Esophagus mucosa (tissue), 1 donor: ENCODE measurements at places on chromosomes 3 and 15. TPM values are rescaled to one million over a fixed set of nuclear protein-coding genes. Genes with fewer than 3 reads are reported as not detected.

- ATAC-seq: peak; percentile 35
These were observed 360.8 kb upstream of the RGMA start for GRCh38 chr15:93449798-93450197.

DNA sequence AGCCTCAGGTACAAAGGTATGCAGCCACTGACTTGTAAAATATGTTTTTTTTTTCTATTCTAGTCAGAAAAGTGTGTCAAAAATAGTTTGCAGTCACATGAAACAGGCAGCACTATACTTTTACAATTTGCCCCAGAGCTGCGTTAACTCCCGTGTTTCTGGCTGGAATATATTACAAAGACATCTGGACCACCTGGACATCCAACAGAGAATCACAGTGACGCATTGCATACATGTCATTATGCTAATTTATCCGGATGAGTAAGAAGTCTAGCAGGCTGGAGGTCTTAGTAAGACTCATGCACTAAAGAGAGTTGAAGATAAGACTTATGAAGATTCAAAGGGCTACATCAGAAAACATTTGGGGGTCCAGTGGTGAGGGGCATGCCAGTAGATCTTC lies 39.2 kb upstream of the STRIT1 start:
- no peak for ATAC-seq

GRCh38 chr15:70505936-70506912 lies 257.1 kb downstream of the UACA start:
- no peak for ATAC-seq

DNA sequence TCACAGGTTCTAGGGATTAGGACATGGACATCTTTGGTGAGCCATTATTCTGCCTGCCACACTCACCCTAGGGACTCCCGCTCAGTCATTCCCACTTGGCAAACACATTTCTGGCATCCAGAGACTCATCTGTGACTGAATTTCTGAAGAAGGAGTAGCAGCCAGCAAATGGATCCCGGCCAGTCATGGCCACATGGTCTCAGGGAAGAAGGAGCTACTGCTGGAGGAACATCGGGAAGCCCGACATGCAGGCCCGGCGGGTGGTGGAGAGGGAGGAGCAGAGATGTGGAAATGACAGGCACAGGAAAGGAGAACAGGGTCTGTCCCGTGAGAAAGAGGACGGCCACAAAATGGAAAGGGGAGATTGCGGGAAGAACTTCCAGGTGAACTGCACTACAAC lies 65.4 kb downstream of the SEMA5B start:
- ATAC-seq: no peak

GRCh38 chr3:69560818-69561217 lies 174.9 kb upstream of the FRMD4B start:
- no peak for ATAC-seq

DNA sequence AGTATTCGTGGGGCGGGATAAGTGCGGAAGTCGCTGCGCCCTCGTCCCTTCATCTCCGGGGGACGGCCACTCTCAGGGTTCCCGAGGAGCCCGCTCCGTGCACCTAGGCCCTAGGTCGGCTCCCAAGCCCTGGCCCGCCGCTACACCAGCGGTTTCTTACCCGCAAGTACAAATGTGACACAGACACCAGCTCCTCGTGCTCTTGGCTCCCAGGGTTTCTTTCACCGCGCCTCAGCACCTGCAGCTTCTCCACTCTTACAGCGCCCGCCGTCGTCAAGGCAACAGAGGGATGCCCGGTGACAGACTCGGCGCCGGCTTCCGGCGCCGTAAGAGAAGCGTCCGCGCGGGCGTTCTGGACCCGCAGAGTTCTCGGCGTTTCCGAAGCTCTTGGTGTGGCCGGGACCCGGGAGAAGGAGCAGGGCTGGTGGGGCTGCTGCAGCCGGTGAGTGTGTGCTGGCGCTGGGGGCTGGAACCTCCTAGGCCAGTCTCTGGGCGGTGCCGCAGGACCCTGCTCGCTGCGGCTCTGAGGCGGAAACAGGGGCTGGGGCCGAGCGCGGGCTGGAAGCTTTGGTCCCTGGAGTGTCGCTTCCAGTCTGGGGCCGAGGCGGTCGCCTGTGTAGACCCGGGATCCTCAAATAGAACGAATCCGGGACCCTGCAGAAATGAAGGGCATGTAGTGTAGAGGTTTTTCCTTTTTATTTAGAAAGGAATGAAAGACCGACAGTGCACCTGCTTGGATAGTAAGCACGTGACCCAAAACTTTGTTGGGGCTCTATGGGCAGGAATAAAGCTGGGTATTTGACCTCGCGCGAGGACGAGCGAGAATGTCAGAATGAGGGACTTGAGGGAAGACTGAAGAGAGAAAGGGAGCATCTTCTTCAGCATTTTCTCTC lies 155.4 kb upstream of the GOLGA6L4 start:
- ATAC-seq: peak; percentile 62

DNA sequence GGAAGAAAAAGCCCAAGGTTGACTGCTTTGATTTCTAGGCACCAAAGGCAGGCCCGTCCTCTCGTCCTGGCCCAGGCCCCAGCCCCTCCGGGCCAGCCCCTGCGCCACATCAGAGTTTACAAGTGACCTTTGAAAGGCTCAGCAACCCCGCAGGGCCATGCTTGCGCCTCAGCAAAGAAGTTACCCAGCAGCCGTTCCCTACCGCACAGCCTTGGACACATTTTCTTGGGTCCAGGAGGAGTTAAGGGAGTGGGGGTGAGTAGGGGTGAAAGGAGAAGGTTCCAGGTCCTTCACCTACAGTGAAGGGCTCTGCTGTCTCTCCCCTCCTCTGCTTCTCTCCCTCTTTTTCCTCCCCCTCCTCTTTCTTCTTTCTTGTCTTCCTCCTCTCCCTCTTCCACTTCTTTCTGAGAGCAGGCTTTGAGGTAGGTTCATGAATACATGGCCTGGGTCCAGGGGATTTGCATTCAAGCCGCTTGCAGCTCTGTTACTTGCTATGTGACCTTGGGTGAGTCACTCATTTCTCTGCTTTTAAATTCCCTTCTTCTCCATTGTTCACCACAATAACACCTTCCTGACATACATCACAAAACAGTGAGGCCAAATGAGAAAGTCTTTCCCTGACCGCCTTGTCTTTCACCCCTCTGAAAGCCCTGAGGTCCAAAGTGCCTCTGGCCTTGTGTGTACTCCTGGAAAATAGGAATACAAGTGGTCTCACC lies 223.3 kb upstream of the TPRG1 start:
- ATAC-seq: peak; percentile 64

GRCh38 chr3:122975924-122976293 lies 51.7 kb downstream of the SEMA5B start:
- ATAC-seq: no peak

Gene ISL2
- total RNA-seq: not detected

Gene ZDHHC19
- total RNA-seq: not detected

Gene OR5K2
- not detected for total RNA-seq

Gene TLR9
- 0.04 TPM for total RNA-seq

Gene NAA50
- total RNA-seq: 120 TPM

Gene FES
- 3.8 TPM for total RNA-seq
